Fibroblast of skin of left biceps (primary cell): ENCODE measurements at places on chromosomes 2 and 18.

GRCh38 chr18:12694032-12694431, 8.5 kb downstream of the CEP76 start:
- no peak for DNase-seq

GRCh38 chr18:58858591-58859468, 5.8 kb upstream of the ZNF532 start:
- no peak for DNase-seq

- no peak for DNase-seq
Measured at GRCh38 chr2:120579916-120580685, 155.6 kb upstream of the GLI2 start.

- DNase-seq: no peak
Measured at GRCh38 chr2:68290901-68291300, 28.8 kb downstream of the CNRIP1 start.

DNA sequence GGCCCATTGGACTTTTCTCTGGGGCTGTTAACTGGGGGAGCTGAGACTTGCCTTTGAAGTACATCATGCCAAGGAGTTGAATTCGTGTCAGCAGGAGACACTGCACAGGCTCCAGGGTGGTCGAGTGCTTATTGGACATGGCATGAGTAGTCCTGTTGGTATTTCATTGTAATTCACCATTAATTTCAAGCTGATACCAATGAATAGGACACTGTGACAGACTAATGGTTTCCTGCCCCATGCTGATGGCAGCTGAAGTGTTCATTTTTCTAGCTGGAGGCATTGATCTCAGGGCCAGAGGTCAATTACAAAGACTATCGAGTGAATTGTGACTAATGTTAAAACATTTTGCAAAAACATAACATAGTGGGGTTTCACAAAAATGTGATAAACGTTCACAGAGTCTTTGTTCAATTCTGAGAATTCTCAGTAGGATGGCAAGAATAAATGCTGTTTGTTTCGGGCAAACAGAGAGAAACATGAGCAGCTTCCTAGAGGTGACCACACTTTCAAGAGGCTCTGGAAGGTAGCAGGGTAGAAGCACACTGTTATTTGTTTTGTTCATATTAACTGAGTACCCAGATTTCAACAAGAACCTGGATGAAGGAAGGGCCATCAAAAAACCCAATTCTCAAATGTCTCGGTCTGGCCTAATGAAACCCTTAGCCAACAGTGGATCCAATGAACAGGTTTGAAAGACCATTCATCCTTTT, 90.6 kb upstream of the ARL4C start:
- DNase-seq: no peak

DNA sequence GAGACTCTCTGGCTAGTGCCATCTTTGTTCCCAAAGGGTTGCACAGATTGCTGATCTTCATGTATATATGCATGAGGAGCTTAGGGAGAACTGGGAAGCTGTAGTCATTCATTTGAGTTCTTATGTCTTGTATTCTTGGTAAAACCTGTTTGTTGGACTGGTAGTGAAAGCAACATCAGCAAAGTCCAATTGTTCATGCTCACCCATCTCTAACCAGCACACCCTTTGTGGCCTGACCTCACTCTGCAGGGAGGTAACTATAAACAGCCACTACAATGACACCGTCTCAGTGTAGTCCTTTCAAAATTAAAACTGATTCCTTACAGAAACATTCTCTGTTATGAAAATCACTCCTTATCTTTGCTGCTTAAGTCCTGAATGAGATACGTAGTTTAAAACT, 13.9 kb upstream of the LMAN1 start:
- DNase-seq: no peak

- DNase-seq: no peak
Measured at GRCh38 chr18:70028084-70028483, 80.4 kb upstream of the CD226 start.

DNA sequence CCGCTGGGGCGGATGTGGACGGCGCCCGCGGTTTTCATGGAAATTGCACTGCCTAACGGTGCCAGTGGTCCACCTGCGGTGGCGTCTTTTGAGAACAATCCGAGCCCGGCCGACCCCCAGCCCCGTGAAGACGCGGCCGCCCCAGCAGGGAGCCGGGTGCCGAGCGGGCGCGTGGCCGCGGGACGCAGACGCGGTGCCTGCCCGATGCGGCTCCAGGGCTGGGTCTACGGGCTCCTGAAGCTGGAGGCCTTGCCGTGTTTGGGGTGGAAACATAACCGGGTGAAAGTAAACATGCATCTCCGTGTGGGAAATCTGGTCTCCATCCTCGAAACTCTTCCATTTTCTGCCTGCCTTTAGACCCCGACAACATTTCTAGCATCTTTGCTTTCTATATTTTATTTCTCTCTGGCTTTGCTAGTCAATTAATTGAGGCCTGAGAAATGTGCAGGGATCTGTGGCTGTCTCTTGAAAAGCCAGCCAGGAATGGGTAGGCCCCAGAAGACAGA, 572 bp downstream of the INPP4A start:
- no peak for DNase-seq

DNA sequence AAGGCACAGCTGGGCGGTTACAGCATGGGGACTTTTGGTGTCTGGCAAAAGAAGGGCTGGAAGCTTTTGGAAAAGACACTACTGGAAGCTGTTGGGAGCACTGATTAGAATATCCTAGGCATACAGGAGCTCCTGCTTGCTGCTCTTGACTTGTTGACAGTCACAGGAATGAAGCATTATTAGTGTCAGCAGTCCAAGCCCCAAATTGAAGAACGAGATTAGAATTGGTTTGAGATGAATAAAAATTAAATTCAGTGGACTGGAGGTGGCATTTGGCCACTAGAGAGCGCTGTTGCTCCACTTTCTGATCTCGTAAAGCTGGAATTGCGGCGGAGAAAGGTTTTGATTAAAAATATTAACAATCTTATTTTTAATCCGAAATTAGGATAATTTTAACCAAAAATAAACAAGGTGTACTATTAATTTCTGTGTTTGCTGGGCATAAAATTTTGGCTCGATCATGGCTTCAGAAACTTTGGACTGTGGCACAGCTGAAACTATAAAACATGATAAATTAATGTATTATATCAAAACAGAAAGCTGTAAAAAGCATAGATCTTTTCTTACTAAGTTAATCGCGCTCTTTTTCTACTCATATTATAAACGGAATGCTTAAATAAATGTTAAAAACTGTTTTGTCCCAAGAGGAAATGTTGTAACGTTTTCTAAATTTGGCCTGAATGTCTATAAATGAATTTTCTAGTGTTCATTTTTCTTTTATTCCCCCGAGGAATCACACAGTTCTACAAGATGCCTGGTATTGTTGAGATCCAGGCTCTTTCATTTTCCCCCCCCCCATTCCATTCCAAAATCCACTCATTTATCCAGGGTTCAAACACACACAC, 2.4 kb upstream of the HOXD8 start:
- DNase-seq: no peak

GRCh38 chr2:3143602-3144001, 234.0 kb downstream of the EIPR1 start:
- DNase-seq: no peak
